Bone marrow (tissue), 2 donors: ENCODE measurements at places on chromosomes 7 and 10.

DNA sequence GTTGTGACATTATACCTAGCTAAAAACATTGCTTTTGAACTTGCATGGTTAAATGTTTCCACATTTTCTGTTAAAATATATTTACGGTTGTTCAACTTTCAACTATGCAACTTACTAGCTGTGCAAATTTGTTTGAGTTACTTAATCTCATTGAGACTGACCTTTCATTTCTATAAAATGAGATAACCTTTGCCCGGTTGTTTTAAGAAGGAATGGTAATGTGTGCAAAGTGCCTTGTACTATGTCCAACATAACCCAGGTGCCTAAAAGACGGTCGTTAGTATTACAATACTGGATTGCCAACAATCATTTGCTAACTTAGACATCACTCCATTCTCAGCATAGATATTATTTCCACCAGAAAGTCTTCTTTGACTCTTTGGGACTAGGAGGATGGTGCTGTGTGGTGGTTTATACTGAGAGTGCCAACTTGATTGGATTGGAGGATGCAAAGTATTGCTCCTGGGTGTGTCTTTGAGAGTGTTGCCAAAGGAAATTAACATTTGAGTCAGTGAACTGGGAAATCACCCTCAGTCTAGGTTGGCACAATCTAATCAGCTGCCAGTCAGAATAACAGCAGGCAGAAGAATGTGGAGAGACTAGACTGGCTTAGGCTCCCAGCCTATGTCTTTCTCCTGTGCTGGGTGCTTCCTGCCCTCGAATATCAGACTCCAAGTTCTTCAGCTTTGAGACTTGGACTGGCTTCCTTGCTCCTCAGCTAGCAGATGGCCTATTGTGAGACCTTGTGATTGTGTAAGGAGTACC lies 85.2 kb upstream of the PDSS1 start:
- DNase-seq = no peak

GRCh38 chr10:110101464-110102144 lies 93.8 kb downstream of the ADD3 start:
- no peak for DNase-seq

GRCh38 chr10:44860811-44861736 lies 50.1 kb upstream of the TMEM72 start:
- no peak for DNase-seq

- DNase-seq = no peak
These were observed 78.3 kb downstream of the ATAD1 start for GRCh38 chr10:87739703-87740102.

DNA sequence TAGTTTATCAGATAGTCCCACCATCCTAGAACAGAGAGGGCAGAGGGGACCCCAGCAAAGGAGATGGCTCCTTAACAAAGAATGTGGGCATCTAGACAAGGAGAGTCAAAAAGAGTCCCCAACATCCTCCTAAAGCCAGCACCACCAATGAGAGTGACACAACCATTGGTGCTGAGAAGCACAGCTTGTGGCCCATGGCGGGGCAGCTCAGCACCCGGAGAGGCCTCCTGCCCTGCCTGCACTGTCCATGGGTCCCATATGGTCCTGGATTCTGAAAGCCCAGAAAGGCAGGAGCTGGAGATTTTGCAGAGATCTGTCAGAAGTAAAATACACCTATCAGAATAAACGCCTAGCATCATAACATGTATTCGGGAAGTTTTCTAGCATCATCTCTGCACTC lies 311.8 kb upstream of the ZNF32 start:
- no peak for DNase-seq

- DNase-seq = no peak
These were observed 81.2 kb downstream of the ANKRD7 start for GRCh38 chr7:118305671-118306070.

DNA sequence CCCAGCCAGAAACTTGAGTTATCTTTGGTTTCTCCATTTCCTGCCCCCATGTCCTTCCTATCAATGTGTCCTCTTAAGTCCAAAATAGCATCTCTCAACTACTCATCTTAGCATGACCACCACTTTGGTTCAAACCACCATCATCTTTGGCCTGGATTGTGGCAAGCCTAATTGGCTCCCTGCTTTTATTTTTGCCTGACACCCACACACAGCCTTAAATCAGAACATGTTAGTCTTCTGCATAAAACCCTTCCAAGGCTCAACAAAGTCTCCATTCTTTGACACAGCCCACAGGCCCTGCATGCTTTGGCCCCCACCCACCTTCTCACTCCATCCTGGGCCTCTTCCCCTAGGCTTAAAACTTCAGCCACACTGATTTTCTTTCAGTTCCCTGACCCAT lies 2.0 kb upstream of the TSPAN14 start:
- no peak for DNase-seq

- DNase-seq = no peak
These were observed 45.2 kb downstream of the DNAJB9 start for GRCh38 chr7:108614896-108615295.

- DNase-seq = no peak
These were observed 59.6 kb downstream of the RELN start for GRCh38 chr7:103929901-103930311.

- no peak for DNase-seq
These were observed 72.4 kb upstream of the PDE1C start for GRCh38 chr7:32142649-32143048.

- DNase-seq = no peak
These were observed 138.6 kb upstream of the CCDC6 start for GRCh38 chr10:60044971-60045370.

- no peak for DNase-seq
These were observed 48.9 kb downstream of the TYW1 start for GRCh38 chr7:67045496-67045995.

GRCh38 chr7:148754912-148755311 lies 56.2 kb downstream of the CUL1 start:
- DNase-seq = no peak

DNA sequence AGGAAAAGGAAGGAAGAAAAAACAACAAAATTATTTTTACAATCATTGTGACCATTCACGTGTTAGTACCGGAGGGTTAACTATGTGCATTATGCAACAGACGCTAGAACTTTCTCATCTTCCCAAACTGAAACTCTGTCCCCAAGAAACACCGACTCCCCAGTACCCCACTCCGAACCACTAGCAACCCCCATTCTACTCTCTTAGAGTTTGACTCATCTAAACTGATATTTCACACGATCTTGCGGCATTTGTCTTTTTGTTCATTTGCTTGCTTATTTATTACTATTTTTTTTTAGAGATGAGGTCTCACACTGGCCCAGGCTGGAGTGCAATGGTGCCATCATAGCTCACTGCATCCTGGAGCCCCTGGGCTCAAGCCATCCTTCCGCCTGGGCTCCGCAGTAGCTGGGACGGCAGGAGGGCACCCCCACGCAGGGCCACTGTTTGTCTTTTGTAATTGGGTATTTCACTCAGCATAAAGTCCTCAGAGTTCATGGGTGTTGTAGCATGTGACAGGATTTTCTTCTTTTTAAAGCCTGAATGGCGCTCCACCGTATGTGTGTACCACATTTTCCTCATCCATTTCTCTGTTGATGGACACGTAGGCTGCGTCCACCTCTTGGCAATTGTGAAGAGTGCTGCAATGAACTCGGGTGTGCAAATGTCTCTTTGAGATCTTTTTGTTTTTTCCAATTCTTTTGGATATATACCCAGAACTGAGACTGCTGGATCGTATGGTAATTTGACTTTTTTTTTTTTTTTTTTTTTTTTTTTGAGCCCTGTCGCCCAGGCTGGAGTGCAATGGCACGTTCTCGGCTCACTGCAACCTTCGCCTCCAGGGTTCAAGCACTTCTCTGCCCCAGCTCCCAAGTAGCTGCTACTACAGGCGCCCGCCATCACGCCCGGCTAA lies 9.5 kb downstream of the MNX1 start:
- no peak for DNase-seq

DNA sequence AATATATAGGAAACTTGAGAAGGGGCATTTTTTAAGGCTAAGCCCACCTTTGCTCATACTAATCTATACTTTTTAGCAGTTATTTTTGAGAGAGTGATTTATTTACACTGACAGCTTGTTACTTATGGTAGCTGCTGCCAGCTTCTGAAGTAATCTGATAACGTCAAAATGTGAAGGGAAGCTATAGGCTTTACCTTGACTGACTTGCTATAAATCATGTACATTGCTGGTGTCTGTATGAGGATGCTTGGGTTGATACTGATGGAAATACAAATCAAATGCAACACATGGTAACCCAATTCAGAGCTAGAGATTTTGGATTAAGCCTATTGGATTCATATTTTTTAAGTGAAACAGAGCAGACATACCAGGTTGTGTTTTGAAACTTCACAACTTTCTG lies 299.4 kb downstream of the LRMDA start:
- DNase-seq = no peak

DNA sequence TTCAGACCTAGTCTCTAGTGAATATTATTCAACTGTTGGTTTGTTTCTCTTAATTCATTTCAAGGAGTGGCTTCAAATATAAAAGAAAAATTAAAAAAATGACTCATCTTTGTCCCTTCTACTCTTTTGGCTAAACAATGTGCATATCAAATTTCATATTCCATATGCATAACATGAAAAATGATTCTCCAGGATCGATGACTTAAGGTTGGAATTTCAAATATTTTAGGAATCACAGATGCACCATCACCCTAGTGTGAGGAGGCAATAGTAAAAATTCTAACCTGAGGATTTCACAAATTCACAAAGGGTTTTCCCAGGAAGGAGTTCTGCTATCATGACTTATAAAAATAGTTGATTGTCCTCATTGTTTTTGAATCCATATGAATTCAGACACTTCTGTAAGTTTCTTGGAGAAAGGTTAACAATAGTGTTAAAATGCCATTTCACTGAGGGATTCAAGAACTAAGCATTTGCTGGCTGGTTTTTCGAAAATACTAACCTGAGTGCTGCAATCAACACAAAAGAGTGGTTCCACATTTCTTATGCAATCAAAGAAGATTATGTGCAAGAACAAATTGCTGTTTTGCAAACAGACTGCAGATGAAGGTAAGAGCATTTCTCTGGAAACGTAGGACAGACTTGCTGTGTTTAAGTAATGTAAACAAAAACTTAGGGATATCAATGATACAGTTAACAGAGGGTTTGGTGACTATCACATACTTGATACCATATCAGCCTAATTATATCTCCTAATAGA lies 547.5 kb upstream of the LRRTM3 start:
- DNase-seq = no peak

GRCh38 chr10:96724621-96725020 lies 4.3 kb upstream of the PIK3AP1 start:
- no peak for DNase-seq

- DNase-seq = no peak
These were observed 2.8 kb upstream of the GPRIN2 start for GRCh38 chr10:46559231-46559671.

GRCh38 chr10:77844713-77845445 lies 81.7 kb downstream of the DLG5 start:
- DNase-seq = no peak

DNA sequence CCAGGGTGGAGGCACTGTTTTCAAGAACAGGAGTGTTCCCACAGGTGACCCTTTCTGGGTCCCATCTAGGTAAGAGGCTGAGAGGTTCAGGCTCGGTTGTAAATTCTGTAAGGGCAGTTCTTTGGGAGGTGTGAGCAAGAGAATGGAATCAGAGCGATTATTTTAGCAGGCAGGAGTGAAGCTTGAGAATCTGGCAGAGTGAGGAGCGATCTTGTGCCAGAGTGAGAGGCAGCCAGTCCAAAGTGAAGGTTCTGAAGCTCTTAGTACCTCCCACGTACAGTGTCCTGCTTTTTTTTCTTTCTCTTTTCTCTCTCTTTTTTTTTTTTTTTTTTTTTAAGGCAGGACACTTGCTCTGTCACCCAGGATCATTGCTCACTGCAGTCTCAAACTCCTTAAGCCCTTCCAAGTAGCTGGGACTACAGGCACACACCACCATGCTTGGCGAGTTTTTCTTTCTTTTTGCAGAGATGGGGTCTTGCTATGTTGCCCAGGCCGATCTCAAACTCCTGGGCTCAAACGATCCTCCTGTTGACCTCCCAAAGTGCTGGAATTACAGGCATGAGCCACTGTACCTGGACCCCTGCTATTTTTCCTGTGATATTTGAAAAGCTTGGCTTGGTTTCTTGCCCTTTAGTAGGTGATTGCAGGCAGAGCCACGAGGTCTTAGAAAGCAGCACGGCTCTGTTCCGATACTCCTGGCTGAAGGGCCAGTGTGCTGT lies 10.9 kb downstream of the POR start:
- DNase-seq = no peak

- DNase-seq = no peak
These were observed 34.2 kb upstream of the GNA12 start for GRCh38 chr7:2878306-2878705.

DNA sequence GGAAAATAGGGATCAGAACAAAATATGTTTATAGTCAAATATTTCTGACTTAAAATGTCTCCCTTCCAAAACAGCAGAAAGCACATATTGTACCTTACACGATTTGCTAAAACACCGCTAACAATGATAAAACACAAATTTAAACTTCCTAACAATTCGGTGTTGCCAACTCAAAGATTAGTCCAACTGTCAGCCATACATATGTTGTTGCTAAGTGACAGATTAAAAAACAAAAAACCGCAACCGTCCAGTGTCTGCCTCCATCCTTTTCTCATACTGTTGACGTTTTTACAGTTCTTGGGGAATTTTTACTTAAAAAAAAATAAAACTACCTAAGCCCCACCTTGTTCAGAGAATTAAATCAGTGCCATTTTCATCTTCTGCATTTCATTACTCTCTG lies 118.0 kb downstream of the RAB11FIP2 start:
- no peak for DNase-seq

DNA sequence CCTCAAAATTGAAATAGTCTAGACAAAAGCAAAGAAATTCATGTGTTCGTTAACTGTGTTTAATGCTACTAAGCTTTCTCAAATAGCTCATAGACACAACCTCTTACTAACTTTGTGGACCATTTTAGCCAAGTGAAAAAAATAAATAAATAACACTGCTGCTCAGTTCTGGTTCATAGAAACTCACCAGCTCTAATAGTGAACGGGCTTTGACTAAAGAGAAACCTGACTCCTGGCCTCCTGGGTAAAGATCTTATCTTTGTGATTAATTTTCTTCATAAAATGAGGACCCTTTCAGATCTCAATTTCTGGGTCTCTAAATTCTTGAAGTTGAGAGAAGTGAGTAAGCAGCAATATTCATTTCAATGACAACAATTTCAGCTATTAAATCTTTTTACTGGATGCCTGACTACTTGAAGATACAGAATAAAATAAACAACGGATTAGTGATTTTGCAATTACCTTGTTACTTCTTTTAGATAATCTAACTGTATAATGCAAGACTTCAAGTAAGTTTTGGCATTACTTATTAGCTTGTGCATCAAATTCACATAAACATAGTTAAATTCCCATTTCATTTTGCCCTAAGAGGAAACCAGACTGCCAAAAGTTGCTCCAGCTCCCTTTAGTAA lies 3.1 kb downstream of the CADPS2 start:
- no peak for DNase-seq

DNA sequence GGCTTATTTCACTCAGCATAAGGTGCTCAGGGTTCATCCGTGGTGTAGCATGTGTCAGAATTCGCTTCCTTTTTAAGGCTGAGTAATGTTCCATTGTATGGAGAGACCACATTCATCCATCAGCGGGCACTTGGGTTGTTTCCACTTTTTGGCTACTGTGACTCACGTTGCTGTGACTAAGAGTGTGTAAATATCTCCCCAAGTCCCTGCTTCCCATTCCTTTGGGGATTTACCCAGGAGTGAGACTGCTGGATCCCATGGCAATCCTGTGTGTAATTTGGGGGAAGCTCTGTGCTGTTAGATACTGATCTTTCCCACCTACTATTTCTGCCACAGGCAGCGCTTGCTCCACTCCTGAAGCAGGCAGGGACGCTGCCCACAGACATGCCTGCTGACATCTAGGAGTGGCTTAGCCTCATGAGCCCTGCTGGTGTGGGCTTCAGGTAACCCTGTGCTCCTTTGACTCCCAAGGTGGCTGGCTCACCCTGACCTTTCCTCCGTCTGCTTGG lies 346.0 kb downstream of the FRMD4A start:
- DNase-seq = no peak

- DNase-seq = no peak
These were observed 72.1 kb downstream of the ITGB8 start for GRCh38 chr7:20402747-20403230.
